ENCODE measurements at places on chromosomes 4 and X. TPM values are rescaled to one million over a fixed set of nuclear protein-coding genes. Genes with fewer than 3 reads are reported as not detected.

The YTHDC1 gene
- total RNA-seq, result 43.2 TPM

The TCEAL2 gene
- not detected for total RNA-seq

DNA sequence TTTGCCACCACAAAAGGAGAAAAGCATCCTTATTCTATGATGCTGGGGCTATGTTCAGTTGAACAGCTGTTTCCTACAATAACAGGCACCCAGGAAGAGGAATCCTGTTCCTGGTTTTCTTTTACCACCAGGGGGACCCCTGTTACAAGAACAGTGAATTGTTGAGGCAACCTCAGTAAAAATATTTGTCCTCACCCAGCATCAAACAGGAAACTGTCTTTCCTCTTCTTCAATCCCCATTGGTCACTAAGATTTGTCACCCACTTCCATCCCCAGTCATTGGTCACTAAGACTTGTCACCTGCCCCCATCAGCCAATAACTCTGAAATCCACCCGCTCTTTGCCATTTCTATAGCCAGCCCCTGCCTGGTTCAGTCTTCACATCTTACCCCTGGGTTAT, 143.5 kb upstream of the GALNT7 start:
- DNase-seq, result peak; percentile 71

- no peak for DNase-seq
These were observed 82.6 kb downstream of the ANXA3 start for GRCh38 chr4:78634011-78634664.

- DNase-seq, result no peak
These were observed 12.0 kb downstream of the ATP8A1 start for GRCh38 chr4:42644897-42645296.

DNA sequence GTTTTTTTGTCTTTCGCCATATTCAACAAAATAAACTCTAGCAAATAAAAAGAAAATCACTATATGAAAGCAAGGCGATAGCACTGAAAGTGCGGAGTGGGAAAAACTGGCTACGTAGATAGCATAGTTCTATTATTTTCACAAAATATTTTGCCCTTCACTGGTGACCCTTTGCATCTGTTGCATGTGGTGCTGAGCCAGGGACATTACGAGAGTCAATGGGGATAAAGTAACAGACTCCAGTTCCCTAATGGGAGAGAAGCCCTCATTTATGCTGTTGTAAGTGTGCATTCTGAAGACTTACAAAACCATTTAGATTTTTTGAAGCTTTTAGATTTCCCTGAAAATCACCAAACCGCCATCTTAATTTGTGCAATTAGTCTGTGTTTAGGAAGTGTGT, 501.6 kb downstream of the PPARGC1A start:
- DNase-seq, result no peak

The TXK gene
- 0.64 TPM for total RNA-seq

The H2BW2 gene
- total RNA-seq, result not detected

The BBS12 gene
- 4.7 TPM for total RNA-seq

DNA sequence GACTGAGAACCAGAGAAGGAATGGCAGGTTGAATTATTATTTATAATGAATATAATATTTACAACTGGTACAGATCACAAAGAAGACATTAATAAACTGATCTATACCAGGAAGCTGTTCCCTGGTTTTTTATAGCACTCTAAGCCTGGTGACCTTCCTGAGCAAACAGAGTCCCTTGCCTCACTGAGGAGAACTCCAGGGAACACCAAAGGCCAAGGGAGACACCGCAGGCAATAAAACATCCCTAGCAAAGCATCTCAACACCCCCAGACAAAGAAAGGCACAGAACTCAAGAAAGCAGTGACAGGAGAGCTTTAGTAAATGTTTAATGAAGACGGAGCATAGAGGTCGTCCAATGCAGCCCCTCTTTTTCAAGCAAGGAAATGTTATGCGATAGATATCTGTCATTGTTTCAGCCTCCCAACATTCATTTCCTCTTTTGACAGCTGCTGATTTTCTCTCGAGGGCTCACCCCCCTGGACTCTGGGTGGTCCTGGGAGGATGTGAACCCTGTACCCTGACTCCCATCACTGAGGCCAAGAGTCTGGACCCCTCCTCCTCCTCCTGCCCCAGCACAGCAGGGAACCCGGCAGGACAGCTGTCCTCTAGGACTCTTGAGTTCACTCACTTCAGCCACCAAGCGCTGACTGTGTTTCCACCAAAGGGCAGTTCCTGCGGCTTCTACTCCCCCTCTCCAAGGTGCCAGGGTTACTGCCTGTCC, 342.5 kb upstream of the GATB start:
- DNase-seq, result no peak

The PAGE3 gene
- not detected for total RNA-seq

DNA sequence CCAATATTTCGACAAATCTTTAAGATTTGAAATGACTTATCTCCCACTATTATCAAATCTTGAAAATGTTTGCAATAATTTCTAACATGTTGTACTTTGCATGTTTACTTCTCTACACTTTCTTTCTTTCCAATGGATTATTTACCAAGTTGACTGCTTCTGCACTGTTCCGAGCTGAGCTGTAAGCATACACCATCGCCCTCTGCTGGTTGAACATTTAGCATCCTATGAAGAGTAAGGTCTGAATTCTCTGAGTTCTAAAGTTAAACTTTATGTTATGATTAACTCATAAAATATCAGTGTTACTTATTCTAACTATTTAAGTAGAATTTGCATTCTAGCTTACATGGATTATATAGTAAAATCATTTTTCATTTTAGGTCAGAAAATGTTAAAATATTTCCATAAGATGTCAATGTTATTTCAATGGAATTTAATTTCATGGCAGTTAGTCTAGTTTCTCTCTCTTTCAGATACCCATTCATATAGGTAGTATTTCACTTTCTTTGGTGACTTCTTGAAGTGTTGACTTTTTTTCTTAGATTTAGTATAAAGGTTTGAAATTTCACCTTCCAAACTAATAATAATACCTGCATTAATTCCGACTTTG, 137.4 kb downstream of the DKK2 start:
- DNase-seq, result peak; percentile 68

The PPP1R2C gene
- total RNA-seq, result not detected

The HAND2 gene
- 45.4 TPM for total RNA-seq

The RBM46 gene
- total RNA-seq, result not detected

GRCh38 chrX:2559124-2559523, 58.3 kb upstream of the DHRSX start:
- DNase-seq, result no peak

DNA sequence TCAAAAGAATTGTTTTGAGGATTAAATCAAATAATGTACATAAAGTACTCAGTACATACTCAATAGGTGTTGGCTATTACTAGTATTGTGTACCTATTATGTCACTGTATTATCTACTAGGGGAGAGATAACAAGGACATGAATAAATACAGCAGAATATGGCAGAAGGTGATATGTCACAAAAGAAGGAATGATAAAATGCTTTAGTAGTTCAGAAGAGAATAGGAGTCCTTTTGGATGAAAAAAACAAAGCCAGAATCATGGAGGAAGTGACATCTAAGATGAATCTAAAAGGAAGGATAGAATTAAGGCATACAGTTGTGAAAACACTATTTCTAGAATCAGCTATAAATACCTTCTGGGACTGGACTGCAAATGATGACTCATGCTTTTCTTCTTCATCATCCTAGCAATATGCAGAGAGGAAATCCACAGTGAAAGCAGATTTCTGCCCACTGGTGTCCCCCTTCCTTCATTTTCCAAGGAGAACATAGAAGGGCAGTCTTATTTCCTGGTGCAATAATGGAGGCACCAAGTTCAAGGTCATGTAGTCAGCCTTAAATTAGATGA, 98.7 kb downstream of the GLUD2 start:
- no peak for DNase-seq

The STPG2 gene
- 0.32 TPM for total RNA-seq

The BANK1 gene
- 0.32 TPM for total RNA-seq

GRCh38 chr4:151760002-151760401, 805 bp downstream of the GATB start:
- no peak for DNase-seq

DNA sequence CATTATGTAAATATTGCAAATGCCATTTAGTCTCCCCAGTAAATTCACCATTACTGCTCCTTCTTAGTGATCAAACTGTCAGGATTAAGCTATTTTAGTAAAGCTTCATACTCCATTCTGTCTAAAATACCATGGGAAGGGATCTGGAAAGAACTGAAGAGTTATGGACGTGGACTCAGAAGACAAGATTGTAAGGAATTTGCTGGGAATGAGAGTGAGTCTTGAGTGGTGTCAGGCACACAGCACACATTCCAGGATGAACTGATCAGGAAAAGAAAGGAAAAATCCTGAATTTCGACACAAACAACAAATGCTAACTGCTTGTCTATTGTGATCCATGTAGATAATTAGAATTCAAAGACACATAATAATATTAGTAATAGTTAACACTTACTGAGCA, 311.0 kb downstream of the CENPC start:
- no peak for DNase-seq

The PASD1 gene
- not detected for total RNA-seq

- DNase-seq, result no peak
These were observed 237.9 kb downstream of the KLHL4 start for GRCh38 chrX:87755493-87755892.

The HPRT1 gene
- total RNA-seq, result 17.3 TPM

The PLP1 gene
- total RNA-seq, result under 0.01 TPM

GRCh38 chrX:10519278-10519677, 101.1 kb downstream of the MID1 start:
- peak; percentile 28 for DNase-seq

- DNase-seq, result peak; percentile 58
These were observed 291.7 kb upstream of the GATB start for GRCh38 chr4:152052451-152053057.

The S100P gene
- not detected for total RNA-seq

GRCh38 chr4:76539979-76540378, 105.0 kb downstream of the SHROOM3 start:
- DNase-seq, result no peak

- DNase-seq, result no peak
These were observed 19.1 kb upstream of the ARX start for GRCh38 chrX:25034889-25035288.

All from fibroblast of villous mesenchyme (primary cell).